ENCODE measurements at places on chromosomes 6 and 20.

DNA sequence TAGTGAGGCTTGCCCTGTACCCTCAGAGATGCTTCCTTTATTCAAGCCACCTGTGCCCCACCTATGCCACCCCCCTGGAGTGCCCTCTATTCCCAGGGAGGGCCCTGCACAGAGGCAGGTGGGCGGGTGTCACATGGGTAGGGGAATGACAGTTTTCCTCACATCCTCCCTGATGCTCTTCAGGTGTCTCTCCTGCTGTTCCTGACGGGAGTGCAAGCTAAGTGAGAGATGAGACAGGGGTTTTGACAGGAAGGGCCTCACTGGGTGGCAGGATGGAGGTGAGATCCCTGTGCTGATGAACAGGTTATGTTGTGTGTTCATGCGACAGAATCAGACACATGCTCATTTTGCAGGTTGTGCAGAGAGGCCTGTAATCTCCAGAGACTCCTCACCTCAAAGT lies 164.1 kb upstream of the CHD6 start:
- no peak for DNase-seq

- no peak for DNase-seq
These were observed 84.3 kb downstream of the THBS2 start for GRCh38 chr6:169169375-169169774.

DNA sequence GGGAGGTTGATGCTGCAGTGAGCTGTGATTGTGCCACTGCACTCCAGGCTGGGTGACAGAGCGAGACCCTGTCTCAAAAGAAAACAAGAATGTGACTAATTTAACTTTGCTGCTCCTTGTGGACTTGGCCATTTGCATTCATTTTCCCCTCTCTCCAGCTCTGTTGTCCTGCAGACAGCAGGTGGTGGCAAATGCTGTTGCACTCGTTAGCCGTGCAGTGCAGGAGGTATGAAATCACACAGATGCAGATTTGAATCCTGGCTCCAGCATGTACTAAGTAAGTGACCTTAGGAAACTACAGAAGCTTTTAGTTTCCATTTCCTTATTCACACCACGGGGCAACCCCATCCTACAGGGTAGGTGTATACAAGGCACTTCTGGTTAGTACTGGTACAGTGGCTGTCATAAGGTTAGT lies 9.6 kb upstream of the BEND3 start:
- no peak for DNase-seq

DNA sequence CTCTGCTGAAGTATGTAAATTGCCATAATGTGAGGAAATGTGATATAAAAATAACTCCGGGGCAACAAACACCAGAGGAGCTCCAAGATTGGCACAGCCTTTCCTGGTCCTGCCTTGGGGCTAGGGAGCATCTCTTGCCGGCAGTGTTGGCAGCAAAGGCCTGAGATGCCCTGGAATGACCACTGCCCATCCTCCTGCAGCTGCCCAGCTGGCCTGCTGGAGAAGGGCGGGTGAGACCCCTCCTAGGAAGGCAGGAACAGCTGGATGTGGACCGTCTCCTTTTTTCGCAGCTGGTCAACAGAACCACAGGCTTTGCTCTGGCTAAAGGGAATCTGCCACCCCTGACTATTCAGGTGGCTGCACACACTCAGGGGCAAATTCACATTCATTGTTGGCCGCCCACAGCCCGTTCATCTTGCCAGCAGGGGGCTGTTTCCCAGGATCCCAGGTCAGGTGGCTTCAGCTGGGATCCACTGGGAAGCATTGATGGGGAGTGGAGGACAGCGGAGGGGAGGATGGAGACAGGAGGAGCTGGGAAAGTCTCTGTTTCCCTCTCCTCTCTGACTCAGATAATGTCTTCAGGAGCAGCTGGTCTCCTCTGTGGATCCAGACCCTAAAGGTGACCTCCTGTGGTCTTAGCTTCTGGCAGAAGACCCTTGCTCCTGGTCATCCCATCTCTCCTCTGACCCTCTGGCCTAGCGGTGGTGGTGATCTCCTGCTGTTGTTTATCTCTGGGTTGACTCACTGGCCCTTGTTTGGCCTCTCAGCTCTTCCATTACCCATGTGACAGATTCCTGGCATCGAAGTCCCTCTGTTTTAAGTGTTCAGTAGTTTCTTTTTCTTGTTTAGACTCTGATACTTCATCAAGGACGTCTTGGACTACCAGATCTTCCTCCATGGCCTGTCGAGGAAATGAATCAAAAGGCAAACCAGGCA lies 336.7 kb downstream of the DHX35 start:
- no peak for DNase-seq

- DNase-seq: no peak
These were observed 208.7 kb downstream of the PHF3 start for GRCh38 chr6:63844287-63844686.

GRCh38 chr20:49248301-49248700 lies 29.1 kb downstream of the DDX27 start:
- no peak for DNase-seq

DNA sequence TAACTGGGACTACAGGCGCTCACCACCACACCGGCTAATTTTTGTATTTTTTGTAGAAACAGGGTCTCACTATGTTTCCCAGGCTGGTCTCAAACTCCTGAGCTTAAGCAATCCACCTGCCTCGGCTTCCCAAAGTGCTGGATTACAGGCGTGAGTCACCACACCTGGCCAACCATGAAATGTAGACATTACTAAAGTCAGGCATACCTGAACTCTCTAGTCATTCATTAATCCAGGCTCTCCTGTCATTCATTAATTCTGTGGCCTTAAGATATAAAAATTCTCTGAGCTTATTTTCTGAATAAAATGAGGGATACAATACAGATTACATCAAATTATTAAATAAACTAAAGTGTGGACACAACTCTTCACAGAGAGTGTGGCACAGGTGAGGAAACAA lies 159.7 kb downstream of the GMDS start:
- DNase-seq: no peak

- DNase-seq: no peak
These were observed 73.3 kb downstream of the OPRM1 start for GRCh38 chr6:154112181-154112809.

DNA sequence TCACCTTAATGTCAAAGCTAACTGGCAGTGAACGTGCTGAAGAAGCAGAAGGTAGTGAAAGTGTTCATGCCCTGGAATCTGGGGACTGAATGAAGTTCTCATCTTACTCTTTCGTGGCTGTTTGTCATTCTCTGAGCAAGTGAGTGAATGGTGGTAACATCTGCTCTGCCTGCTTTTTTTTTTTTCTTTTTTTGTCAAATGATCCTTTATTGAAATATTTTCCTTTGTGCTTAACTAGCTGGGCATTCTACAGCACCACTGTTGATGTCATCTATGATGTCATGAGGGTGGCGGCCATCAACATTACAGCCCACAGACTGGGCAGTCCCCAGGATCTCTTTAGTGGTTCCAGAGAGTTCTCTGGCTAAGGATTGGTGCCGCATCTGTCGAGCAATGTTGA lies 65.2 kb downstream of the RIN2 start:
- no peak for DNase-seq

GRCh38 chr20:64167676-64168075 lies 3.4 kb downstream of the MYT1 start:
- no peak for DNase-seq

GRCh38 chr6:87066449-87067333 lies 28.2 kb downstream of the CGA start:
- peak; percentile 70 for DNase-seq

- DNase-seq: no peak
These were observed 46.8 kb upstream of the STX16 start for GRCh38 chr20:58604128-58604881.

DNA sequence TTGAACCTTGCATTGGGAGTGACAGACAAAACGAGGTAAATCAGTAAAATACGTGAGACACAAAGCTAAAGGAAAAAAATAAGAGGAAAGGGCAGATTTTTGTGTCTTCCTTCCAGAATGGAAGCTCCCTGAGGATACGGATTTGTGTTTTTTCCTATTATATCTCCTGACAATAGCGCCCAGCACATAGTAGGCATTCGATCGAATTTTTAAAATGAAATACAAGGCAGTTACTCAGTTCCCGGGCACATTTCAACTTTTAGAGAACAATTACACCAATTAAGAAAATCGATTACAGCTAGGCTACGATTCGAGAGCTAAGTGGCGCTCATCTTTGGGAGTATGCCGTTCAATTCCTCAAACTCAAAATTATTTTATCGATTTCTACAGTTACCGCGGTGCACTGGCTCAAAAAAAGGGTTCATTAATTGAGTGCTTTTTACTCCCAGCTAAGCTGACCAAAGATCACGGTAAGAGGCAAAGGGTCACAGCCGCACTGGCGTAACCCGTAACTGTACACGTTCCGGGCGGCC lies 443 bp downstream of the RMND1 start:
- DNase-seq: no peak

GRCh38 chr20:46991168-46991567 lies 96.5 kb downstream of the EYA2 start:
- no peak for DNase-seq

GRCh38 chr6:115819506-115819905 lies 241.2 kb downstream of the FRK start:
- no peak for DNase-seq

DNA sequence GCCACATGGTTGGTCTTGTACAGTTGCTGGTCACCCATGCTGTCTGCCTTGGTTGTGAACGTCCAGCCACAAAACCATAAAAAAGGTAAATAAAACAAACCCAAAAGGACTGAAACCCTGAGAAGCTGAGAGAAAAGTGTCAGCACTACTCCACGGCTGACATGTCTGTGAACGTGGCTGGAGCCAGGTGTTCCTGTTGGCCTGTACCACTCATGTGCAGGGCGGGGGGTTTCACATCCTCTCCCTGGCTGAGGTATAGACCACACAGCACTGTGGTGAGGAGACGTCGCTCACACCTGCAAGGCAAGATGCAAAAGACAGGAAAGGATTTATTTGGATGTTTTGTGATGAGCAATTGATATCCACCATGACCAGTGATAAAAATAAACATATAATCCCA lies 51.9 kb upstream of the MRPS10 start:
- no peak for DNase-seq

GRCh38 chr6:6910734-6911295 lies 196.9 kb upstream of the RREB1 start:
- DNase-seq: no peak

DNA sequence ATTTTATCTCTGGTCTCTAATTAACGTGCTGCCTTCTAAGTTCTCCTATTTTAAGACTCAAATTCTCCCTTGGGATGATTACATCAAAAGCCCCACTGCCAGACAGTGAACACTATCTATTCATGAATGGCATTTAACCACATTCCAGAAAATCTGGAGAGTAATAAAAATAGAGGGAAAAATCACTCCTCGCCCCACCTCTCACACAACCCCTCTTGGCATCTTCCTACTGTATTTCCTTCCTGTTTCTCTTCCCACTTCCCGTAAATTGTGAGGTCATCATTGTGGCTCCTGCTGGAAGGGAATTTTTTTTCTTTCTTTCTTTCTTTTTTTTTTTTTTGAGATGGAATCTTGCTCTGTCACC lies 31.5 kb downstream of the RAB44 start:
- no peak for DNase-seq

DNA sequence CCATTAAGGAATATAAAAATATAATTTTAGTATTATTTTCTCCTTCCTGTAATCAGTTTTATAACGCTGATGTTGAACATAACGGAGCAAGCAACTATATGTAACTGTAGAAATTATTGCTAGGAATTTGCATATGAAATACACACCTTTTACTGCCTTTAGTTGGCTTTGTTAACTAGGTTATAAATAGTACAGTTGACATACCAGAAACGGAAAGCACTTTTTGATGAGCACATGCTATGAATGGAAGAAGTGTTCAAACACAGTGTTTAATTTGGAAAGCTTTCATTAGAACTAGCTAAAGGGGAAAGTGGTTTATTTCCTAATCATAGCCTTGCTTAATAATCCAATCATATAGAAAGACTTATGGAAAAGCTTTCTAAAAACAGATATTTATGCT lies 25.3 kb upstream of the BEND3 start:
- no peak for DNase-seq

- DNase-seq: no peak
These were observed 1.9 kb upstream of the VGLL2 start for GRCh38 chr6:117263353-117263927.

DNA sequence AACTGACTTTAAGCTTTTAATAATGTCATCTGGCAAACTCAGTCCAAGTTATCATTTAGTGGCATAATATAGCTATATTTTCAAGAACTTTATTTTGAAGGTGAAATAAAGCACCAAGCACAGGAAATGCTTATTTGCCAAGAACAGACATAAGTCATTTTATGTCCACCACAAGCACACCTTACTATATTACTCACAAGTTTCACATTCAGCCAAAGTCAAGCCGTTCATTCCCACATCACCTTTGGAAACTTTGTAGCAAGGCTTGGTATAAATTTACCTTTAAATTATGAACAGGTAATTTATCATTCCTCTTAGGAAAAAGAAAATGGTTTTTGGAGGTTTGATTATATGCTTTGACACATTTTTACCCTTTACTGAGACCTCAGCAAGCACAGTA lies 236.8 kb upstream of the FKBP1C start:
- DNase-seq: no peak

DNA sequence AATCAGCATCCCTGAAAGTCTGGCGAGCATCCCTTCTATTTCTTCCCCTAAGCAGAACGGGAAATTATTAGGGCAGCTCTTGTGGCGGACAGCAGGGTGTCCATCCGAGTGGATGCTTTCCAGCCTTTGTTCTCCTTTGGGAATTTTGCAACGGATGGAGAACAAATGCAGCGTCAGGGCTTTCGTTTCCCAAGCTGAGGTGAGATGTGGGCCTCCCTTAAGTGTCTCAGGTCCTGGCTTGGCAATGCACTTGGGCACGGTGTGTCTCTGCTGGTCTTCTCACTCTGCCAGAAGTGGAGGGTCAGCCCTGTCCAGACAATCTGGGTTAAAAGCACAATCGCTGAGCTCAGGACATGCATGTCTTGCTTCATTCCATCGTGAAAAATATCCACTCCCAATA lies 43.5 kb downstream of the FOXA2 start:
- no peak for DNase-seq

- no peak for DNase-seq
These were observed 87.1 kb downstream of the TRMT6 start for GRCh38 chr20:5863040-5863833.

DNA sequence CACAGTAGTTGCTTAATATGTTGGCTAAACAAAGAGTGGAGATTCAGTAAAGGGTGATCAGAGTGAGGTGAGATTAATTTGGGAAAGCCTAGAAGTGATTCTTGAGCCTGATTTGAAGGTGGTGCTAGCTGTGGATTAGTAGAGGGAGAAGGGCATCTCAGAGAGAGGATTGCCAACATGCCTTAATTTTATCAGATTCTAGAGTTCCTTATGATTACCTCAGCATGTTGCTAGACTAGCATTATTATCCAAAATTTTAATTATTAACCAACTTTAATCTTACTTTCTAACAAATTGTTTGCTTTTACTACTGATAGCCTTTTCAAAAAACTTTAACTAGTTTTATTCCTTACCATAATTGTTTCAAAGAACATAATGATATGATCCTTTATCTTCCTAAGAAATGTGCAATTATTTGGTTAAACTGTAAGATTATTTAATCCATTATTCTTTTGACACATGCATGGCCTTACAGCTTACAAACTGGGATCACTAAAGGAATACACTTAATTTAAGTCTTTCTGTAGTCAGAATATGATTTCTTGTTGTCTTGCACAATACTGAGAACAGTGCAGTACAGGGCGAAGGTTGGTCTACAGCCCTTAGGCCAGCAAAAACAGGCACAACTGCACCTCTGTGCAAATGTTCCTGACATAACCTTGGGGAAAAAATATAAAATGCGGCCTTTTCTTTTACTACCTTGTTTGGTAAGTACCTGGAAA lies 88.9 kb downstream of the SLC16A10 start:
- no peak for DNase-seq

Measured in erythroblast (primary cell).